Lung (tissue), 17 donors: ENCODE measurements at places on chromosomes 3 and 15.

DNA sequence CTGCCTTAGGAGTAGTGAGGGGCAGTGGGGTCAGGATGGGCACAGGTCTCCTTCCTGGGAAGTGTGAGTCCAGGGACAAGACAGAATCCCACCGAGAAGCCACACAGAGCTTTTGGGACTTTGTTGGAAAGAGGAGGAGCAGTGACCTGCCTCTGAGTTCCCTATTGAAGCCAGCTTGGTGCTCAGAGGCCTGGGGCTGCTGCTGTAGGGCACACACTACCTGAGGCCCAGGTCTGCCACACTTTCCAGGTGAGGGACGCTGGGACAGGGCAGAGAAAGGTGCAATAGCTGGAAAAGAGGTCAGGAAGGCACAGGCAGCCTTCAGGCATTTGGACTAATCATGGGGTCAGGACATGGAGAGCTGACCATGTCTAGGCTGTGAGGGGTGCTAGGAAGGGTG, 67.7 kb downstream of the SCN5A start:
- no peak for DNase-seq

- DNase-seq = no peak
Measured at GRCh38 chr15:68382286-68383007, 49.5 kb downstream of the ITGA11 start.

- DNase-seq = no peak
Measured at GRCh38 chr3:193775421-193776077, 182.5 kb downstream of the OPA1 start.

- no peak for DNase-seq
Measured at GRCh38 chr3:16906682-16907081, 21.9 kb downstream of the PLCL2 start.

GRCh38 chr3:27194861-27195483, 174.2 kb downstream of the NEK10 start:
- DNase-seq = no peak

GRCh38 chr15:43508991-43509659, 8.3 kb upstream of the MAP1A start:
- DNase-seq = peak; percentile 25

- no peak for DNase-seq
Measured at GRCh38 chr3:139123377-139124095, 78.8 kb upstream of the PRR23C start.

- no peak for DNase-seq
Measured at GRCh38 chr3:23979569-23979968, 34.5 kb downstream of the NR1D2 start.

GRCh38 chr3:172869368-172869771, 118.8 kb downstream of the ECT2 start:
- DNase-seq = peak; percentile 24

- no peak for DNase-seq
Measured at GRCh38 chr3:190261740-190262139, 60.5 kb downstream of the CLDN1 start.

DNA sequence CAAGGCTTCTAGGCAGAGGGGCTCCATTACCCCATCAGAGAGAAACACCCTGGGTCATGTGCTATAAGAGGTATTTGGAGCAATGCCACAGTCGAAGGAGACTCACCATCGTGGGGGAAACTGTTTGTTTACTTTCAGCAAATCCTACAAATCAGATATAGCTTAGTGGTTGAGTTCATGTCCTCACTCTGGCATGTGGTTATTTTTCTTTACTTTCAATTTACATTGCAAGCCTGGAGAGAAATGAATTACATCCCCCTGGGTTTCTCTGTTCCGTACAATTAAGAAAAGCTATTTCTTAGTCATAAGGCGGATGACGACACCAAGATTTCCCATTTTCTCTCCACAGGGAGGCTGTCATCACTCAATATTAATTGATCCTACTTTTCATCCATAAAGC, 36.9 kb downstream of the RFTN1 start:
- peak; percentile 89 for DNase-seq

DNA sequence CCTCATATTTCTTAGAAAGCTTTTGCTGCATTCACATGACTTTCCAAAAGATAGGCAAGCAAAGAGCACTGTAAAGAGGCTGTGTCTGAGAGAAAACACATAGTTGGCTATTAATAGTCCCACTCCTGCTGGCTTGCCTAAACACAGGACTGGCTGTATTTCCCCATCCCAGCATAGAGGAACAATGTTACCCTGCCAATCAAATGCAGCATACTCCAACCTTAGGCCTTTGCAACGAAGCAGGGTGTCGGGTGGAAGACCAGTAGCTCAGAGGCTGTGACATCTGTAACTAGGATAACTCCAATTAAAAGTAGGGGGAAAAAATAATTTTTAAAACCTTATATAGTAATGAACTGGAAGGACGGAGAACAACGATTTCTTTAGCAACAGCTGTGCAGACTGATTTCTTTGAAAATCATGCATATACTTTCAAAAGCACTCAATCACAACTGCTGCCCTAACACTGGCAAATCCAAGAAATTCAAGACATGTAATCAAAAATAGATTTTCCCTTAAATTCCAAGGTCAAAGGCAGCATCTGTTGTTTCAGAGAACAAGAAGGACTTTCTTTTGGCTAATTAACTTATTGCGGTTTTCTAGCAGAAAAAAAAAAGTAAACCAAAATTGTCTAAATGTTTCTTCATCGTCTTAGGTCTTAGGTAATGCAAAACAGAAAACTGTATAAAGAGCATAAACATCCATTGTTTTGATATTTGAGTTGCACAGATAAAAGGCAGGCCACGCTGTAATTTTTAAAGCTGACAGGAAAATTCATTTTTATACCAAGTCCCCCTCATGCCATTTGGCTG, 139.3 kb downstream of the TNIK start:
- peak; percentile 30 for DNase-seq

- peak; percentile 76 for DNase-seq
Measured at GRCh38 chr3:194871143-194871863, 185.6 kb downstream of the FAM43A start.

DNA sequence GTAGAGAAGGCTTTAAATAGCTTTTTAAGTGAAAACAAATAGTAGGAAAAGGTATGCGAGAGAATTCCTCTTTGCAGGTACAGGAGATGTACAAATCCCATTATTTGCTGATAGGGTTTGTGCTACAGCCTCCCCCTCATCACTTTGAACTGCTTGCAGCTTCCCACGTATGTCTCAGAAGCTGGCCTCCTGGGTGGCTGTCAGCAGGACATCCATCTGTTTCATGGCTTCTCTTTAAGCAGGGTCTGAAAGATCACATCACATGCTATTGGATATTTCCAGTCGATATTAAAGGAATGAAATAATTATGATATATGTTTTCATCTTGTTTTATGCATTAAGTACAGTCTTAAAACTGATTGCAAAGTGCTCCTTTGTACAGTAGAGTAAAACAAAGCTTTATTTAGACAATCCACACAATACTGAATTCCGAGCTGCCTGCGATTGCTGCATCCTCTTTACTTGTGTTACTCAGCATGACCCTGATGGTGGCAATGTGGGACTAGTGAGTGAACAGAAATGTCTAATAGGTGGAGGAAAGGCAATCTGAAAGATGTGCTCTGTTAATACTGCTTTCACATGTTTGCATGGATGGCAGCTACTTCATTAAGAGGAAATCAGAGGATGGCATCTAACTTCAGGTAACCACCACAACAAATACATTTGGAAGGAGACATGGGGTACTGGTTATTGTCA, 930.6 kb upstream of the SEMA6D start:
- no peak for DNase-seq

- no peak for DNase-seq
Measured at GRCh38 chr3:148718982-148719862, 21.5 kb downstream of the AGTR1 start.

- peak; percentile 86 for DNase-seq
Measured at GRCh38 chr3:13650210-13651056, 101.5 kb downstream of the FBLN2 start.

- no peak for DNase-seq
Measured at GRCh38 chr3:55966566-55966965, 479.5 kb upstream of the WNT5A start.

GRCh38 chr3:150975992-150976368, 3.5 kb upstream of the CLRN1 start:
- no peak for DNase-seq

DNA sequence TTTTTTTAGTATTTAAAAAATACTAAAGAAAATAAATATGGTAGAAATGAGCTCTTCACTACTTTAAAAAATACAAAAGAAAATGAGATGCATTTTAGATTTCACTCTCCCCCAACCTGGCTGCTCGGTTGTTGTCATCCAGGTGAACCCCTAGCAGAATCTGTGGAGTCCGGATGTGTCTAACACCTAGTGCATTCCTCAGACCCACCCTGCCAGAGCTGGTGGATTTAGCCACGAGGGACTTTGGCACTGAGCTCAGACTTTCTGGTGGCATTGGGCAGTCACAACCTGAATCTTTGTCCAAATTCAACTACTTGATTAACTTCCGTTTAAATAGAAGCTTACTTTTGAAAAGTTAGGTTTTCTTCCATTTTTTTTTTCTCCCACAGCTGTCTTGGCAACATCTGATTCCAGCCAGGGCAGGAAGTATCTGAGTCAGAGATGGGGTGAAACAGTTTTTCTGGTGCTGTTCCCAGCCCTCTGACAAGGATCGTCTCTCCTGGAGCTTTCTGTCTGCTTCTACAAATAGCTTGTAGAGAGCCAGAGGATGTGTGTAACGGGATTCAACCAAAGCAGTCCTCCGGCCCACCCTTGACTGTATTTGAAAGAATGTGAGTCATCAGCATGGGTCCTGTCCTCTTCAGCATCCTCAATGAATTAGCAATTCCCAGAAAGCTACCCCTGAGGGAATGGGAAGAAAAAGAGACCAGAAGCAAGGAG, 301.8 kb upstream of the MCTP2 start:
- no peak for DNase-seq
